ENCODE measurements at places on chromosomes 7 and 10.

DNA sequence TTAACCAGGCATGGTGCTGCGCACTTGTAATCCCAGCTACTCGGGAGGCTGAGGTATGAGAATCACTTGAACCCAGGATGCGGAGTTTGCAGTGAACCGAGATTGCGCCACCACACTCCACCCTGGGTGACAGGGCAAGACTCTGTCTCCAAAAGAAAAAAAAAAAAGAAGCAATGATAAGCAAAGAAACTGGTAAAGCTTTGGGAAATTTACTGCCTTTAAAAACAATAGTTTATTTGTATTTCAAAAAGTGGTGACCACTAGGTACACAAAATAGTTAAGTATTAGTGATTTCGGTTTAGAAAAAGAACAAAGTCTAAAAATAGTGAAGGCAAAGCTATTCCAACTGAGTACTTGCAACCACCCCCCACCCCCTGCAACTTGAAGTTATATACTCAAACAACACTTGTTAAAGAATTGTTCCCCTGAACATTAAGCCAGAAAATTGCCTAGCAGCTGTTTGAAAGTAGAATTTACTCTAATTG is 37.7 kb downstream of the MALSU1 start:
- H3K36me3 ChIP-seq, result no peaks in the 10 kb centered on the region
- no peaks in the 10 kb centered on the region for H3K27me3 ChIP-seq
- H3K27ac ChIP-seq, result no peak overlapping the region
- no peak for DNase-seq

GRCh38 chr10:52308251-52309031 is 5.6 kb upstream of the DKK1 start:
- H3K4me3 ChIP-seq, result no peak overlapping the region
- no peaks in the 10 kb centered on the region for H3K27me3 ChIP-seq
- H3K27ac ChIP-seq, result no peak overlapping the region
- H3K4me1 ChIP-seq, result no peaks in the 10 kb centered on the region

DNA sequence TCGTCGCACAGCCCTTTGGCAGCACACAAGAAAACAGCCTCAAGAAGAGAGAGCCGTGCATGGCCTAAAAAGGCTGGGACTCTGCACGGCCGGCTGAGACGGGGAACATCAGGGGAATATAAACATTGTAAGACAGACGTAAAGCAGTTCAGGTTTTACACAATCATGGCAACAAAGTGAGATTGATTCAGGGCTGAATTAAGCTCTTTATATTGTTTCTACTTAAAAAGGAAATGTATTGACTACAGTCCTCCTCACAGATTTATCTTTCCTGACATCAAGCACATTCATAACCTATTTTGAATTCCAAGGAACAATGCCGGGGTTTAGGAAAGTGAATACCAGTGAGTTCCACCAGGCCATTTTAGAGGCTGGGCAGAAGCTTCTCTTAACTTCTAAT is 25.2 kb downstream of the SORBS1 start:
- no peaks in the 10 kb centered on the region for H3K4me1 ChIP-seq
- no peak for DNase-seq
- no peaks in the 10 kb centered on the region for H3K36me3 ChIP-seq
- H3K4me3 ChIP-seq, result no peak overlapping the region

DNA sequence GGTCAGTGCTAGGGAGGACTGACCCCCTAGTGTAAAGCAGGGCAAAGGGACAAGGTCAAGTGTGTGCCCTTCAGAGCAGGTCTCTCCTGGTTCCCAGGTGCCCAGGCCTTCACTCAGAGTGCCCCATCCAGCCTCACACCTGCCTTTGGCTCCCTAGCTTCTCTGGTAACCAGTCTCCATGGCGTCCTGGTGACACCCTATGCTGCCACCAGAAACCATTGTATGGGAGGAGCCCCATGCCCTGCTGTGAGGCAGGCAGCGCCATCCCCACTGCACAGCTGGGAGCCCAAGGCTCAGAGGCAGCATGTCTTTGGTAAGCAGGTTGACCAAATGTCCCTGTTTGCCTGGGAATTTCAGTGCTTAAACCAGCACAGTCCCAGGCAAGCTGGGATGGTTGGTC is 33.1 kb upstream of the HMX3 start:
- no peak for DNase-seq
- no peaks in the 10 kb centered on the region for H3K4me1 ChIP-seq
- H3K4me3 ChIP-seq, result no peak overlapping the region
- H3K27ac ChIP-seq, result no peak overlapping the region

DNA sequence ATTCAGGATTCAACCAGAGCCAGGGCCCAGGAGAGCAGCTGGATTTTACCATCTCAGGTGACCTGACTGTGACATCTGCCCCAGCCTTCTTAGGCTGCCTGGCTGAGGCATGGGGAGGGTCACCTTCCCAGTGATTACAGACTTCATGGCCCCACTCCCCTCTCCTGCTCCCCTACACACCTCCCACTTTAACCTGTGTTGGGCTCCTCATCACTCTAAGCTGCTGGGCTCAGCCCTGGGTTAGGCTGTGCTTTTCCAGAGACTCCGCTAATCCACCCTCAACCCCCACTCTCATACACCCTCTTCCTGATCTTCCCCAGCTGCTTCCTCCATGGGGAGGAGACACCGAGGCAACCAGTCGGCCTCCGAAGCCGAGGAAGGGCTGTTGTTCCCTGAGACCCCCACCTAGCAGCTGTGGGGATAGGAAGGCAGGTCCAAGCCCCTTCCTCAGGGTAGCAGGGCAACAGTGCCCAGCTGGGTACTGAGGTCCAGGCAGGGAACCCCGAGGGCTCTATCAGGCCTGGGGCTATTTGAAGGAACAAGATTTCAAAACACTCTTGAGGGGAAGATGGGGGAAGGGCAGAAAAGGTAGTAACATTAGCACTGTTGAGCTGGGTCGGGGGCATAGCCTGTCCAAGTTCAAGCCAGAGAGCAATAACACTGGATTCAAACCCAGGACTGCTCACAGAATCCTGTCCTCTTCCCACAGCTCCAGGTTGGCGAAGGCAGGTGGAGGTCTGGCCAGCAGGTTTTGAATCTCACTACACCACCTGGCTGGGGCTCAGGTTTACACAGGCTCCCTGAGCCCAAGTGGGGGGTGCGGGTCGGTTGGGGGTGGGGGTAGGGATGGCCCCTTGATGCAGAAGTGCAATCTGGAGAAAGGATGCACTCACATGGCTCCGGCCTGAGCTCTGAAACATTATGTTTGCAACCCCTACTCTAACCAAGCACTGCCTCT is 1.8 kb downstream of the IMPDH1 start:
- no peak overlapping the region for H3K27ac ChIP-seq
- no peaks in the 10 kb centered on the region for H3K36me3 ChIP-seq
- H3K27me3 ChIP-seq, result no peaks in the 10 kb centered on the region
- peaks cover 59% of the 10 kb centered on the region for H3K4me1 ChIP-seq
- no peak overlapping the region for H3K4me3 ChIP-seq

DNA sequence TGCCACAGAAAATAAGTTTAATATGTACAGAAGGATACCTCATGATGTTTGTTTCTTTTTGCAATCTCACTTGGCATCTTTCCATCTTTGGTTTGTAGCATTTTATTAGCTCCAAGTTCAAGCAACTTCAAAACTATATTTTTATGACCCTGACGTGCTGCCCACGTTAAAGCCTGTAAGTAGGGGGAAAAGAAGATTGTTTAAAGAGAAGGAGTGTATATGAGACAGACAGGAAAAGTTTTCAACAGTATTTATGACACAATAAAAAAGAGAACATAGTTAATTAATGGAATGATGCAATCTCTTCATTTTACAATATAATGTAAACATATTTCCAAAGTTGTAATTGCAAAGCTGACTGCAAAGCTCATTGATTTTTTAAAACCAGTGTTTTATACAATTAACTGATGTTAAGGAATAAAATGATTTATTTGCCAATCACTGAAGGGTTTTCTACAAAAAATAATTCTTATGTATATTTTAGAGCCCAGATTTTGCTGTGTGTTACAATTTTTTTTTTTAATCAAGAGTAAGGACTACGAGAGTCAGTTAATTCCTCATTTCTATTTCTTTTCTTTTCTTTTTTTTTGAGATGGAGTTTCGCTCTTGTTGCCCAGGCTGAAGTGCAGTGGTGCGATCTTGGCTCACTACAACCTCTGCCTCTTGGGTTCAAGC is 42.5 kb downstream of the ASZ1 start:
- no peaks in the 10 kb centered on the region for H3K36me3 ChIP-seq
- no peak for DNase-seq
- H3K4me3 ChIP-seq, result no peak overlapping the region
- no peaks in the 10 kb centered on the region for H3K27me3 ChIP-seq
- no peaks in the 10 kb centered on the region for H3K4me1 ChIP-seq
- H3K27ac ChIP-seq, result no peak overlapping the region

GRCh38 chr7:5291301-5291700 is 8.6 kb downstream of the SLC29A4 start:
- H3K4me3 ChIP-seq, result no peak overlapping the region
- DNase-seq, result no peak
- no peaks in the 10 kb centered on the region for H3K36me3 ChIP-seq
- no peak overlapping the region for H3K27ac ChIP-seq
- no peaks in the 10 kb centered on the region for H3K27me3 ChIP-seq
- no peaks in the 10 kb centered on the region for H3K4me1 ChIP-seq

GRCh38 chr10:130215931-130216231 is 79.7 kb downstream of the GLRX3 start:
- H3K36me3 ChIP-seq, result no peaks in the 10 kb centered on the region
- no peaks in the 10 kb centered on the region for H3K27me3 ChIP-seq
- H3K27ac ChIP-seq, result no peak overlapping the region
- no peak for DNase-seq
- H3K4me3 ChIP-seq, result no peak overlapping the region
- H3K4me1 ChIP-seq, result no peaks in the 10 kb centered on the region

DNA sequence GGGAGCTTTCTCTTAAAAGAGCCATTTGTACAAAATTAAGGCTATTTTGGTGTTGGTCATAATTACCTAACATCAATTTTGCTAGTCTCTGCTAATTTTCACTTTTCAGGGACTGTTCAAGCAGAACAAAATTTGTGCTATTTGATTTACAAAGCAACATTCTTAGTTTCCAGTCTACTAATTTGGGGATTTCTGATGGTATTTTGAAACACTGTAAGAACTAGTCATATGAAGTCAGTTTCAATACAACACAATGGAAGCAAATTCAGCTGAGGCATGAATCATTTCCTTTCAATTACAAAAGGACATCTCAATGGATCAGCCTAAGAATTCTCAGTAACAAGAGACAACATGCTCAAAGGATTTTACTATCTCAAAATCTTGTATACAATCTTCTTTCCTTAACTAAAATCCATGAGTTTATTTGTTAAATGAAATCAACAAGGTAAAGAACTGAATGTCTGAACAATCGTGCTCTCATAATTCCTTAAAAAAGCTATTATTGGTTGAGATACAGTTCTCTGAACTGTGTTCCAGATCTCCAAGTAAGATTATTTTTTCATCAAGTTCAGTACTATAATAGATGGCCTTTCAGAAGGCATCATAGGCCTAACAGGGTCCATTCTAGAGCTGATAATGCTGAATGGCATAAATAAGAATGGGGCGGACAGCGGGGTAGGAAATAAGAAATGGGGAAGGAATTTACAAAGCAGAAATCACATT is 144.6 kb downstream of the NRCAM start:
- H3K27me3 ChIP-seq, result no peaks in the 10 kb centered on the region
- H3K4me3 ChIP-seq, result no peak overlapping the region
- no peaks in the 10 kb centered on the region for H3K4me1 ChIP-seq
- no peaks in the 10 kb centered on the region for H3K36me3 ChIP-seq
- DNase-seq, result no peak
- H3K27ac ChIP-seq, result no peak overlapping the region

DNA sequence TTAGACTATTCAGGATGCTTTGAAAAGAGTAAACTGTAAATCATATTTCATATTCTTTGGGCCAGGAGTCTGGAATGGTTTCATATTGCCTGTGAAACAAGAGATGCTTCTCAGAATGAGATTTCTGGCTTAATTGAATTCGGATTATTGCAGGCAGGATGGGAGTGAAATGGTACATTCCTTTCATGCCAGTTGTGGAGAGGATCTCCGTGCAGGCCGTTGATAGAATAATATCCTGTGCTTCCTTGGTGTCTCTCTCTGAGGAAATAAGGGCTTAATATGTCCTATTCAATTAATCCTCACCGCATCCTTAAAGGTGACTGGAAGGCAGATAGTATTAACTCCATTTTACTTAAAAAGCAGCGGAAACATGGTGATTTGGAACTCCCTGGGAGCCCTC is 56.6 kb downstream of the CUX1 start:
- no peak overlapping the region for H3K4me3 ChIP-seq
- no peak for DNase-seq
- no peaks in the 10 kb centered on the region for H3K4me1 ChIP-seq
- H3K27me3 ChIP-seq, result no peaks in the 10 kb centered on the region

GRCh38 chr10:95963202-95963990 is 55.6 kb downstream of the CC2D2B start:
- DNase-seq, result peak; percentile 19
- H3K27me3 ChIP-seq, result no peaks in the 10 kb centered on the region
- H3K27ac ChIP-seq, result no peak overlapping the region
- no peaks in the 10 kb centered on the region for H3K36me3 ChIP-seq
- peaks cover 22% of the 10 kb centered on the region for H3K4me1 ChIP-seq
- H3K4me3 ChIP-seq, result peak overlapping the region; percentile 20

- no peaks in the 10 kb centered on the region for H3K36me3 ChIP-seq
- no peaks in the 10 kb centered on the region for H3K27me3 ChIP-seq
- no peak overlapping the region for H3K27ac ChIP-seq
- no peak overlapping the region for H3K4me3 ChIP-seq
- H3K4me1 ChIP-seq, result no peaks in the 10 kb centered on the region
- no peak for DNase-seq
Measured at GRCh38 chr7:104175361-104175984, 32.3 kb downstream of the ORC5 start.

- H3K27me3 ChIP-seq, result no peaks in the 10 kb centered on the region
- no peak overlapping the region for H3K27ac ChIP-seq
- no peaks in the 10 kb centered on the region for H3K4me1 ChIP-seq
- H3K4me3 ChIP-seq, result no peak overlapping the region
- H3K36me3 ChIP-seq, result no peaks in the 10 kb centered on the region
Measured at GRCh38 chr10:104614245-104614831, 26.8 kb upstream of the SORCS3 start.

- H3K36me3 ChIP-seq, result no peaks in the 10 kb centered on the region
- H3K27me3 ChIP-seq, result no peaks in the 10 kb centered on the region
- H3K4me1 ChIP-seq, result no peaks in the 10 kb centered on the region
- DNase-seq, result no peak
- no peak overlapping the region for H3K4me3 ChIP-seq
- no peak overlapping the region for H3K27ac ChIP-seq
Measured at GRCh38 chr7:70016044-70016770, 417.9 kb downstream of the AUTS2 start.
